Activated T-helper 1 cell treated with anti-CD3 and anti-CD28 coated beads, Interleukin-2, amount 50 U/mL, for 16 hours (primary cell): ENCODE measurements at places on chromosomes 12 and 14.

GRCh38 chr12:70577283-70577634, 60.0 kb downstream of the PTPRB start:
- no peak for DNase-seq

- DNase-seq = no peak
Measured at GRCh38 chr14:31529053-31529452, 32.2 kb upstream of the NUBPL start.

GRCh38 chr14:46368275-46368674, 283.3 kb downstream of the RPL10L start:
- DNase-seq = no peak

GRCh38 chr14:100132903-100133510, 26.4 kb downstream of the DEGS2 start:
- no peak for DNase-seq

DNA sequence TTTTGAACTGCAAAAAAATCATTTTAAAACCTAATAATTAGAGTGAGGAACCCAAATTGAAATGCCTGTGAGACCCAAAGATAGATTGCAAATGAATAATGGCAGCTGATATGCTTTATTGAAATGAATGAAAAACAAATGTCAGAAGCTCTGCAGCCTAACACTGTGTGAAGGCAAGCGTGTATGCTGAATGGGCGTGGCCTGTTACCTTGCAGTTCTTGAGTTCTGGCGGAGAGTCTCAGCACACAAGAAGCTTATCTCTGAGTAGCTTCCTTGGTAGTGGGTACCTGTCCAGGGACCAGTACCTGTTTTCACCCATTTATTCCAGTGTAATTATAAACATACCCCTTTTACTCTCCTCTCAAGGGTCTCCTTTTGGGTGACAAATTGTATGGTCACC, 341.2 kb downstream of the NPAS3 start:
- DNase-seq = no peak

DNA sequence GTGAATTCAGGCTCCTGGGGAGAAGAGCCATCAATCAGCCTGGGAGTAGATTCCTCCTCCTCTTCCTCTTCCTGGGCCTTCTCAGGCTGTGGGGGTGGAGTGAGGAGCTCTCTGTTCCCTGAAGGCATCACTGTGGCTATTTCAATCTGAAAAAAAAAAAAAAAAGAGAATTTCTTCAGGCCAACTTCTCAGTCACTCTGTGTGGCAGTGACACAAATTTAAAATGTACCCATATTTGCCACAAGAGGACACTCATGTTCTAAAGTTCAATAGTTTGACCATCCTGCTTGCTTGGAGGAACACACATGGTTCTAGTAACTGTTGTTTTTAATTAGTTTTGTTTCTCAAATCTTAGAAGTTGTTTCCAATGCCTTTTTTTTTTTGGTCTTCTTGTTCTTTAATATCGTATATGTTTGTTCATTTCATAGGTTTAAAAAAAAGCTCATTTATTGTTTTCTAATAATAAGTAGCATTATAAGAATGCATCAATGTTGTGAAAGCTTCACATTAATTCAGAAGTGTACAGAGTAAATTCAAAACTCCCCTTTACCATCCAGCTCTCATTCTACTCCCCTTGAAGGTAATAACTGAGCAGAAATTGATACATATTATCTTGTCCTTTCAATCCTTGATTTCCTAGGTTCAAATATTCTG, 23.3 kb upstream of the CCER1 start:
- DNase-seq = no peak

- no peak for DNase-seq
Measured at GRCh38 chr12:3081886-3082285, 4.7 kb downstream of the TSPAN9 start.

- no peak for DNase-seq
Measured at GRCh38 chr14:24307575-24308341, at the start of gene CIDEB. Gene CIDEB, minus strand, starts transcription at chr14:24307977. Its CDS starts 119 bp downstream, at chr14:24307858.

- DNase-seq = no peak
Measured at GRCh38 chr12:82659343-82660207, 27.1 kb upstream of the TMTC2 start.

GRCh38 chr12:71297930-71298329, 140.1 kb upstream of the TSPAN8 start:
- DNase-seq = no peak

DNA sequence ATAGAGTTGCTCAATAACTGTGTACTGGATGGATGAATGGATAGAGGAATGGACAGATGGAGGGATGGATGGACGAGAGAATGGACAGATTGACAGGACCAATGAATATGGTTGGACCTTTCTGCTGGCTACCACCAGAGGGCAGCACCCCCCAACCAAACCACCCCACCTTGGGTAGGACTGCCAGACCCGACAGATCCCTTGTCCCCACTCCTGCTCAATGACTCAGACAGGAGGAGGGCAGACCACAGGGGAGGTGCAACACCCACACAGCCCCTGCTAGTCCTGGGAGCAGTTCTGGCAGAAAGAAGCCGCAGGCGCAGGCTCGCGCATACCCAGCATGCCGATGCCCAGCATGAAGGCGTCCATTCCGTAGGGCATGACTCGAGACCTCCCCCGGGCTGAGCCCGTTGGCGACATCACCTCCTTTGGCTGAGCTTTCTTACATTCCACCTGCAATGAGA, 12.4 kb downstream of the MSI1 start:
- peak; percentile 59 for DNase-seq

- no peak for DNase-seq
Measured at GRCh38 chr12:84793558-84794367, 118.8 kb downstream of the SLC6A15 start.

GRCh38 chr12:47021298-47021697, 58.1 kb upstream of the PCED1B start:
- DNase-seq = no peak
